ENCODE measurements at places on chromosomes 1 and 21. TPM values are rescaled to one million over a fixed set of nuclear protein-coding genes. Genes with fewer than 3 reads are reported as not detected.

DNA sequence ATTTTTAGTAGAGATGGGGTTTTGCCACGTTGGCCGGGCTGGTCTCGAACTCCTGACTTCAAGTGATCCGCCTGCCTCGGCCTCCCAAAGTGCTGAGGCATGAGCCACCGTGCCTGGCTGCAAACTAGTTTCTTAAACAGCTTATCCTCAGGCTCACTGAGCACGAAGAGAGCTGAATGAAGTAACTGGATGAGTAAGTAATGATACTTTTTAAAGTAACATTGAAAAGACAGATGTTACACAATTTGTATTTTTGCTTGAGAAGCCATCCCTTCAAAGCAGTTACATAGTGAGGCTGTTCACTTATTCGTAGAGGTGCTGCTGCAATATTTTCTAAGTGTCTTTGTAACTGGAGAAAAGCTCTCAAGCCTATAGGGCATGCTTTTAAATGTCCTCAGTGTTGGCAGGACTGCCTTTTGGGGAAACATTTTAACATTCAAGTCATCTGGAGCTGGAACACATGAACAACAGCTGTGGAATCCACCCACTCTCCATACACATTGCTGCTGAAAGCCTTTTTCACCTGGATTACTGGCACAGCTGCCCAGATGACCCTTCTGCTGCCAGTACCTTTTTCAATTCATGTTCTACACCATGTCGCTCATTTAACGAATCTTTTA is 2.7 kb upstream of the YBX1 start:
- no peak for DNase-seq

Gene TSPAN1
- 6.5 TPM for total RNA-seq

GRCh38 chr1:161905269-161905884 is 118.3 kb downstream of the OLFML2B start:
- DNase-seq, result peak; percentile 26

- no peak for DNase-seq
Measured at GRCh38 chr1:58072450-58072849, 474.1 kb downstream of the OMA1 start.

DNA sequence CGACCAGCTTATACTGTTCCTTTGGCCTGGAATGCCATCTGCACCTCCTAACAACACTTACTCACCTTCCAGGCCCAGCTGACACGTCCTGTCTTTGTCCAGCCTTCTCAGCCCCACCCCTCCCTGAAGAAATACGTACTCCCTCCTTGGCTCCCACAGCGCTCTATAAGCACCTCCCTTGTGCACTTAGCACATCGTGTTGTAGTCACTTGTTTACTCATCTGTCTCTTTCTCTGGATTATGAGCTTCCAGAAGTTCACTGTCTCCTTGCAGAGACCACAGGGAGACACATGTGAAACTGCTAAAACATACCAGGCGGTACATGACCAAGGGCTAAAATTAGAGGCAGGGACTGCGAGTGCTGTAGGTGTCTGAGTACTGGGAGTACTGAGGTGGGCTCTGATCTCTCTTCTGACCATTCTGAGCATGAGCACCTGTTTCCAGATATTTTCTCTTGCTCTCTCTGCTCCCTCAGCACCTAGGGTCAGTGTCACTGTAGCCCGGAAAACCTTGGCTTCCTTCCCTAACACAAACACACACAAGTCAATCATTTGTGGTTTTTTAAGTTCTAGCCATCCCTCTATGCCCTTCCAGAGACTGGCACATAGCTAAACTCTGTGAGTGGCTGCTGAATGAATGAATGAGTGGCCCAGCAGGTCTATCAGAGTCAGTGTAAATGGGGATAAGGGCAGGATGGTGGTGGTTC is 5.1 kb downstream of the DCST1 start:
- DNase-seq, result no peak

DNA sequence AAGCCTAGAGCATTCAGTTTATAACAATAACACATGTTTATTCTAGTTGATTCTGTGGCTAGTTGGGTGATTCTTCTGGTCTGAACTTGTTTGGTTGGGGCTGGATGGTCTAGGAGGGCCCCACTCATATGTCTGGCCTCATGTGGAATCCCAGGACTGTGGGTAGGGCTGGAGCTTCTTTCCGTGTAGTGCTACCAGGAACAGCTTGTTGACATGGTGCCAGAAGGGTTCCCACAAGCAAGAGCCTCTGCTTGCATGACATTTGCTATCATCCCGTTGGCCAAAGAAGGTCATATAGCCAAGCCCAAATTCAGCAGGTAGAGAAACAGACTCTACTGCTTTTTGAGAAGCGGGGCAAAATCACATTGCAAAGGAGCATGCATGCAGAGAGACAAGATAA is 67.6 kb upstream of the PPP2R5A start:
- DNase-seq, result no peak

- DNase-seq, result no peak
Measured at GRCh38 chr1:213720032-213720431, 267.7 kb upstream of the PROX1 start.

All from pancreas (tissue), 10 donors.